Stimulated activated CD4-positive, alpha-beta T cell treated with anti-CD3 and anti-CD28 coated beads, Interleukin-2, amount 100 ng/mL, for 48 hours (primary cell): ENCODE measurements at places on chromosomes 1 and 21.

DNA sequence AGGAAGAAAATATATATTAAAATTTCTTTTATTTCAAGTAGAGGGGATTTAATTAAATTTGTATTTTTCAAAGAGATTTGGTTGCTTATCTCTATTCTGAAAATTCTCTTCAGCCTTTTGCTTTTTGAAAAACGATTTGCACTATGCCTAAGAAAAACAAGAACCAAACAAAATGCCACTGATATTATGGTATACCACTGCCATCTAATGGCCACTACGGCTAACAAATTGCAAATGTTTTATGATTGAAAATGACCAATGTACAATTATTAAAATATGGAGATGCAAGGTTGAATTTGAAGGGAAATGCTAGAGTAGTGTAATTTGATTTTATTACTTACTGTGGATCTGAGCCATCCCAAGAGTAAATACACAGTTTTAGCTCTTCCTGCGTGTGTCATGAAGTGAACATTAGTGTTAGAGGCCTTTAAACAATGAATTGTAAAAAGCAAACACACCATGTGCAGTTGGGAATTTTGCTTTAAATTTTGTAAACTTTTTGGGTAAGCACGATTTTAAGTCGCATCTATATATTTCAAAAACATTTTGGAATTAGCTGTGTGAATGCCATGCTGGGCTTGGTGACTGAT, 137.4 kb upstream of the USP25 start:
- no peak for DNase-seq

GRCh38 chr1:183758913-183759312, 46.0 kb upstream of the RGL1 start:
- no peak for DNase-seq

- no peak for DNase-seq
Observed at GRCh38 chr1:107342316-107342715, 201.5 kb downstream of the NTNG1 start.

- DNase-seq: no peak
Observed at GRCh38 chr1:178262120-178262500, 168.2 kb downstream of the RASAL2 start.

GRCh38 chr1:65068202-65069010, 79.6 kb upstream of the AK4 start:
- no peak for DNase-seq

DNA sequence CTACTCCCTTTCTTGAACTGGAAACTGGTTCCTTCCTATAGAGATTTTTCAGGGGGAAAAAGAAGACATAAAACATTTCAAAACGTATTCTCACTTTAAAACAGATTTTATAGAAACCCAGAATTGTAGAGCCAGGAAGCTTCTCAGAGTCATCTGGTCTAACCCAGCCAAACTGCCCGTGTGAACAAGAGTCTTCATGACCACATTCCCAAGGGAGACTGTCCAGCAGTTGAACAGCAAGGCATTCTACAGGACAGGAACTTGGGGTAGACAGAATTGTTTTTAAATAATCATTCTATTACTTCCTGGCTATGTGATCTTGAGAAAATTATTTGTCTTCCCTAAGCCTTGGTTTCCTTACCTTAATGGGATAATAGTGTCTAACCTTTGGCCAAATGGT, 163.5 kb upstream of the IVNS1ABP start:
- no peak for DNase-seq

DNA sequence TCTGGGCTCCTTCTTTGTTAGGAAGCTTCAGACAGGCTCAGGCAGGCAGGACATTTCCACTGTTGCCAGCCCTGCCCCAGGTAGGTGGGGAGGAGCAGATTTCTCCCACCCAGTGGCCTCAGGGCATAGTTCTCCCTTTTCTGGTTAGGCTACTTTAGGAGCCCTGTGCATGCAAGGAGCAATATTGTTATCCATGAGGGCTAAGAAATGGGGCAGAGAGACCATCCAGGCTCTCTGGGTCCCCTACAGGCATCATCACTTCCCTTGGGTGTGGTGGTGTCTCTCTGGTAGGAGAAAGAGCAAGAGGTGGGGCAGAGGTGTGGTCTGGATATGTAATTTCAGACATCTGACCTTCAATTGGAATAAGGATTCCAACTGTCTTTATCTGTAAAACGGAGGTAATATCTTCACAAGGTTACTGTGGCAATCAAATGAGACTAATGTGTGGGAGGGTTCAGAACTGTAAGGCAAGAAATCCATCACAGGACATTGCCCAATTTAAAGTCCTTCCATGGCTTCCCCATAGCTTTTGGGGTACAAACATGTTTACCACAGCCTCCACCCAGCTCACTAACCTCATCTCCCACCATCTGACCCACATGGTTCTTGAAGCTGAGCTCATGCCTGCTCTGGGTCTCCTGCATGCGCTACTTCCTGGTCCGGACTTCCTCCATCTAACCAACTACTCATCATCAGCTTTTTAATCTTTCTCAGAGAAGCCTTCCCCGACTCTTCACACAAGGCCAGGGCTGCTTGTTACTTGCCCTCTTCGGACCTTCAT, 26.1 kb downstream of the PCAT6 start:
- no peak for DNase-seq

GRCh38 chr1:1136547-1137230, 20.8 kb upstream of the C1orf159 start:
- no peak for DNase-seq

GRCh38 chr1:27591622-27592021, 12.3 kb downstream of the AHDC1 start:
- no peak for DNase-seq

DNA sequence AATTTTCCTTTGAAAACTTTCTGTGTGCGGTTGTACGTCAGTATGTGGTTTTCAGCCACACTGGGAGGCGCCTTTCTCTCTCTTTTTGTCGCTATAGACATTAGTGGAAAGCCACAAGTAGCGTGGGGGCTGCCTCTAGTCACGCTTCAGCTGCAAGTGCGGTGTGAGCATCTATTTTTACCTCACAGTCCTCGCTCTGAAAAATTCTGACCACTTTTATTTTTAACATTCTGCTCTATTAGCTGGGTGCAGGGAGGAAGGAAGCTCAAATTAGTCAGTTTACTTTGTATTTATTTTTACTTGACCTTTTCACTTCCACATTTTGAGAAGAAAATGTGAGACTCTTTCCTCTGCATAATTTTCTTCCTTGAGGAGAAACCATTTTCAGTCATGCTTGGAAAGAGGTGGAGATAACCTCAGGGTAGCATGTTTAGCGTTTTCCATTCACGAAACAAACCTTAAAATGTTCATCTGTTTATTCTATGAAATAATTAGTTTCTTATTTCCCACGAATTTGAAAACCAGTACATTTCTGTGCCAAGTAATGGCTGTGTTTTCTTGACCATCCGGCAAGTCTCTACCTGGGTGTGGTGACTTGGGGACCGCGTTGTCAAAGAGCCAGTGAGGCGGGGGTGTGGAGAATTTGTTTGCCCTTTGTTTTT, 35.6 kb downstream of the ADARB1 start:
- DNase-seq: peak; percentile 29

DNA sequence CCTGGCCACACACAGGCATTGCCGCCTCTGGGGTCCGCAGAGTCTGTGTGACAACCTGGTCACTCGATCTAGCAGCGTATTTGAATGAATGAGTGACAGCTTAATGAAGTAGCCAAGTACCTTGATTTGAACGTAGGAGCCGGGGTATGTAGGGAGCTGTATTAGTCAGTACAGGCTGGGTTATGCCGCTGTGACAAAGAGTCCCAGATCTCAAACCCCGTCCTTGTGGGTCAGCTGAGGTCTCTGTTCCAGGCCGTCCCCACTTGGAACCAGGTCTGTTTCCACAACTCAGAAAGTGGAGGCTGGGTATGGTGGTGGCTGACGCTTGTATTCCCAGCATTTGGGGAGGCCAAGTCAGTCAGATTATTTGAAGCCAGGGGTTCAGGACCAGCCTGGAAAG, 20.0 kb downstream of the ATAD3B start:
- no peak for DNase-seq

DNA sequence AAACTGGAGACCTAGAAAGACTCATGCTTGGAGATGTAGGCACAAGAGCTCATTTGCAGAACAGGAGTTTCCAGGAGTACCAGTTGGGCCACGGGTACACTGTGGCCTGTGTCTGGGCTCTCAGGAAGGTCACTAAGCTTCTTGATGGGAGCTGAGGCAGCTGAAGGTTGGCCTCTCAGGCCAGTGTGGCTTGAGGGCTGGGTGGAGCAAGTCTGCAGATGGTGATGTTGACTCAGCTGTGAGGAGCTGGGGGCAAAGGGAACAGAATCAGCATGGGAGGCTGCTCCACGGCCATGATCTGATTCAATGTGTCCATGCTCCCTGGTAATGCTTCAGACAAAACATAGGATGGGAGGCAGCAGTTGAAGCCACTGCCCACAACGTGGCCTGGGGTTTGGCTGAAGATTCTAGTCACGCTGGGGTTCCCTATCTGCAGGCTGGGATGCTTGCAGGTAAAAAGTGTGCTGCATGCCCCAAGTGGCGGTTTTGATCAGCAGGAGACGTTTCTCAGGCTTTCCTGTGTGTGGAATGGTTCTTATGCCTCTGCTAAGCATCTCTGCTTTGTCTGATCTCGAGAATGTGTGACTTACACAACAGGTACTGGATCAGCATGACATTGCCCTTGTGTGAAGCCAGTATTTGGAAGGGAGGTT, 15.4 kb upstream of the TENT5C start:
- no peak for DNase-seq

DNA sequence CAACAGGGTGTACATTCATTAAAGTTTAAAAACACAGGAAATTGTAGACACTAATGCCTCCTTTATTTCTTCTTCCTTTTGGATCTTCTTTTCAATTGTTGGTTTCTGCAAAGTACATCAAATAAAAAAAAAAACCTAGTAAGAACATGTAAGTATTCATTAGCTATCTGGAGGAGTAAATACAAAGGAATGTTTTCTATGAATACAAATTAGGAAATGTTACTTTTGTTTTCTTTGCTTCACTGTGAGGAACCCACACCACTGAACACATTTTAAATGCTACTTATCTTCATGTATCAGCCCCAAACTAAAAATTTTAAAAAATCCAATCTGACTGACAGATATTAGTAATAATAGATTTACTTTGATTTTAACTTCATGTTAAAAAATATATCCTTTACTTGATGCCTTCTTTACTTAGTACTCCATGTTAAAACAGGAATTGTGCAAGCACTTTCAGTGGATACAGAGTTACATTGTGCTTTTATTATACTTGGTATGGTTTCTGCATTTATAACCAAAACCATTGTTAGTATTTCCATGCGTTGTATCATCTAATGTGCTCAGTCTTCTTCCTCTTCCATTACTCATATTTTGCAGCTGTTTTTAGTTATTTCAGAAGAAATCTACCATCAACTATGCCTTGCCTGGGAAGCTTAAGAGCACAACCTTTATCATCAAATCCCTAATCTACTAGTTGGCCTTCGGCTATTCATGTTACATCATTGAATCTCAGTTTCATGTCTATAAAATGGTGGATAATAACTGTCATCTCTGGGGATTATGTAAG, 236.9 kb upstream of the DPYD start:
- no peak for DNase-seq

- no peak for DNase-seq
Observed at GRCh38 chr1:53077599-53077965, 15.6 kb downstream of the PODN start.

DNA sequence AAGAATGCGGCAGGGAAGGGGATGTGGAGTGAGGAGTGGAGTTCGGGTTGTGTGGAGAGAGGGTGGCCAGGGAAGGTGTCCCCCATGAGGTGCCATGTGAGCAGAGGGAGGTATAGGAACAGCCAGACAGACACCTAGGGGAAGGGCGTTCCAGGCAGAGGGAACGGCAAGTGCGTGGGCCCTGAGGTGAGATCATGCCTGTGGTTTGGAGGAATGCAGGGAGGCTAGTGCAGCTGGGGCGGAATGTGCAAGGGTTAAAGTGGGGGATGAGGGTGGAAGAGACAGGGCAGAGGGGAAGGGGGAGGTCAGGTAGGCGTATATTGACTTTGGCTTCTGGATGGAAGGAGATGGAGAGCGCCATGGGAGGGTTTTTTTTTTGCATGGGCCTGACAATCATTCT, 31.6 kb upstream of the PADI6 start:
- no peak for DNase-seq

GRCh38 chr21:45319461-45320211, 31.9 kb upstream of the POFUT2 start:
- DNase-seq: no peak

DNA sequence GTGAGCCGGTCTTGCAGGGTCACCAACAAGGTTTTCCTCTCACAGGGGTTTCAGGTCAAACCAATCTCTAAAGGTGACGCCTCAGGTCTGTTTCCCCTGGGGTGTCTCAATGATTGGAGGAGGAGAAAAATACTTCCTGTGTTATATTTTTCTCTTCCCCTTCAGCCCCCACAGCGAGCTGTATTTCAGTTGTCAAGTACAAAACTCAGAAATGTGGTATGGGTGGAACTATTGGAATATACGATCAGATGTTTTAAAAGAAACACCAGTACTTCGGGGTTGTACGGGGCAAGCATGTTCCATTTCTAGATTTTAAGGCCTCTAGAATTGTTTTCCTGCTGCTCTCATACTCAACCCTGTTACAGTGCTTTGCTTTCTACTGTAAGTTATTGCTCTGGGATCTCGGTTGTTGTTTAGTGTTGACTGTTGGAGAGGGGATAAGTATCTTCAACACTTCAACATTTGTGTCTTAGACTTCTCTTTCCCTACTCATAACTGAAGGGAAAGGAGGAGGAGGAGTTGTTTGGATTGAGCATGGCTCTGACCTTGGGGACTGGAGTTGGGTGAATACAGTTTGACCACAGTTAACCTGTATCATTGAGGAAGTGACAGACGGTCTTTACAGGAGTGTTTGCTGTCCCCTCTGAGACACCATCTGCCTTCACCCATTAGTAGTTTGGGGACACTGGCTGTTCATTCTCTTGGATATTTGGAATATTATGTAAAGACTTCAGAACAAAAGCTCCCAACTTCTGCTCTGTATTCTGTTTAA, 2.0 kb downstream of the MAPKAPK2 start:
- DNase-seq: no peak

DNA sequence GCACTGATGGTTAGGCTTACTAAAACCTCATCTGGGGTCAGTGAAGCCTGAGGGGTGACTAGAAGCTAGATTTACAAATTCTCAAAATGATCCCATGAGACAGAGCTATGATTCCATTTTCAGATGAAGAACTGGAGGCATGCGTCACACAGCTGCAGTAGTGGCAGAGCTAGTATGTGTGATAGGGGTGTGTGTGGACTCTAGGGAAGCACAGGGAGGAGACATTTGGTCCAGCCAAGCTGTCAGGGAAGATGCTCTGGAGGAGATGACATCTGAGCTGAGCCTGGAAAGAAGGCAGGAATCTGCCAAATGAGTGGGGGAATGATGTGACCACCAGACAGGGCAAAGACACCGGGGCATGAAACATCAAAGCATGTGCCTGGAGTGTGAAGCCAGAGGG, 12.0 kb upstream of the KCND3 start:
- no peak for DNase-seq

- no peak for DNase-seq
Observed at GRCh38 chr1:230211436-230212145, 144.6 kb downstream of the GALNT2 start.

- no peak for DNase-seq
Observed at GRCh38 chr1:87204921-87205320, 123.8 kb upstream of the LMO4 start.

GRCh38 chr1:41645062-41645461, 160.6 kb upstream of the EDN2 start:
- DNase-seq: no peak

- DNase-seq: no peak
Observed at GRCh38 chr1:165671526-165671925, 26.8 kb downstream of the ALDH9A1 start.
